ENCODE measurements at places on chromosomes 7 and 10.

DNA sequence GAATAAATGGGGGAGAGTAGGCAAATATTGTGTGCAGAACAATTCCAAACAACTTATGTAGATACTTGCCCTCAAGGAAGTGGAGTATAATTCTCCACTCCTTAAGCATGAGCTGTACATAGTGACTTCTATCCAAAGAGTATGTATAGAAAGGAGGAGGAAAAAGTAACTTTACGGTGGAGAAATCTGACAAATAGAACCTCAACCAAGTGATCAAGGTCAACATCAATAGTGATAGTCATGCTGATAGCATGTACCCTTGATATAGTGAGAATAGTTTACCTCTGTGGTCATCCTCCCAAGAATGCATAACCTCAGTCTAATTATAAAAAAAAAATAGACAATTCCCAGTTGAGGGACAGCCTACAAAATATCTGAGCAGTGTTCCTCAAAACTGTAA lies 89.1 kb upstream of the NANOS1 start:
- DNase-seq = no peak

- DNase-seq = no peak
Observed at GRCh38 chr7:55172161-55172560, 153.3 kb downstream of the EGFR start.

GRCh38 chr10:33653584-33654367 lies 319.3 kb upstream of the NRP1 start:
- DNase-seq = no peak

DNA sequence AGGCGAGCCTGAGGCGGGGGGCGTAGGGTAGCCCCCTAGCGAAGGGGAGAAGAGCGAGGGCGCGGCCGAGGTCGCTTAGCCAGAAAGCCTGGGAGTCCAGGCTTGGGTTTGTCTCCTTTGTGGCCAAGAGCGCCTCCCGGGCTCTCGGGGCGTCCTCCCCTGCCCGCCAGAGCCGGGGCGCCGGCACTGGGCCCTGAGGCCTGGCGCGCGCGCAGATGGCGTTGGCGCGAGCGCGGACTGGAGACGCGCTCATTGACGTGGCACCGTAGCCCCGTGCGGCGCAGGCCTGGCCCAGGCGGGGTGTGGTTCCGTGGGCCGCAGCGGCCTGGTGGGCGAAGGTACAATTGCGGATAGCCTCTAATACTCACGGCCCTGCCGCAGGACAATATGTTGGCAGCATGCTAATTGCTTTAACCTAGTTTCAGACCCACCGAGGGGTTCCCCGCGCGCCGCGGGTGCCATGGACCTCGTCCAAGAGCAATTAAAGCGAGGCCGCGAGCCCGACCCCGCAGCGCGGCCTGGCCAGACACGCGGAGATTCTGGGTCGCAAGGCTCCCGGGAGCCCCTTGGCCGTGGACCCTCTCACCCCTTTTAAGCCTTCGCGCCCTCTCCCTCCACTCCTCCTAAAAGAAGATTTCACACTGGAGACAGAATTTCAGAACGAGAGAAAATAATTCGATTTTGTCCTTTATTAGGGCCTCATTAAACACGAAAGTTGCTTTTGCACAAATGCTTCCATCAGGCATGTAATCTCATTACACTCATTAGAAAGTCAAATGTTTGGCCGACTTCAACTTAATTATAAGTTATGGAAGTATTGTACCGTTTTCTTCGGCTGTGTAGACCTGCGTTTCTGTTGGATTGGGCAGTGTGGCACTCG lies 3.1 kb downstream of the PTF1A start:
- DNase-seq = no peak

- DNase-seq = no peak
Observed at GRCh38 chr10:114095559-114096337, 52.1 kb downstream of the ADRB1 start.

DNA sequence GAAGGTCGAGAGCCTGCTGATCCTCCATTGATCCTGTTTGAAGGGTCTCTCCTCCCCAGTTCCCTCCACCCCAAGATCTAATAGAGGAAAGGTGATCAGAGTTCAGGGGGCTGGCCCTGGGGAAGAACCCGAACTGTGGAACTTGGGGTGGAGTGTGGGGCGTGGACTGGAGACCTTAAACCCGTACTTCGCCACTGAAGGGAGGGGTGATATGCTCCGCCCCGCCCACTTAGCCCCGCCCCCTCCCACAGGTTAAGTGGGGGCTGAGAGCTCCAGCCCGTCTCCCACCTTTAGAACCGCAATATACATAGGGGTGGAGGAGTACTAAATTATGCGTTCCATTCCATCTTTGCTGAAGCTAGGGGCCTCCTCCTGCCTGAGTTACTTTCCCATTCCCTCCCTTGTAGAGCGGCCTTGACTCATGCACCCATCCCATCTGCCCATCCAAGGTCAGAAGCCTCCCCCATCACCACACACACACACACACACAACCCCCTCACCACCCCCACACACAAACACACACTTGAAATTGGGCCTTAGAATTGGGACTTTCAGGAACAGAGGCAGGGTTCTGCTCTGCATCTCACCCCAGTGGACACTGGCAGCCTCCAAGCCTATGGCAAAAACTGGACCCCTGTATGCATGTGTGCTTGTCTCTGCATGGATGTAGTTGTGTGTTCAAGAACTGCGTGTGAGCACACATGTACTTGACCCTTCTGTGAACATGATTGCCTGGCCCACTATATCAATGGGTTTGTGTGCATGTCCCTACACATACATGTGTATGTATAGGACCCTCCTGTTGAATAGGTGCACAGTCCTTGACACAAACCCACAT lies 991 bp downstream of the SEMA4G start:
- no peak for DNase-seq

GRCh38 chr7:93407239-93407638 lies 167.3 kb downstream of the CALCR start:
- DNase-seq = no peak

DNA sequence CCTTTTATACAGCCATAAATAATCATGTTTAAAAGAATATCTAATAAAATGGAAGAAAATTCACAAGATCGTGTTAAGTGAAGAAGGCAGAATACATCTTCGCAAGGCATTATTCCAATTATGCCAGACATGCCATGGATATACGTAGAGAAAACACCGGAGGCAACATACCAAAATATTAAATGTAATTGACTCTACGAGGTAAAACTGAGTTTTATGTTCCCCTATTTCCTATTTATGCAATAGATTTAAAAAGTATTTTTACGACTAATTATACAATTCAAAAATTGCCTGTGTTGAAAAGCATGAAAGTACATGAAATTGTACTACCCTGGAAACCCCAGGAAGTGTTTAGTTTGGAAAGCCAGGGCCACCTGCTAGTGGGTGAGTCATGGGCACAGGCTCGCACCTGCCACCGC lies 936 bp upstream of the REPIN1 start:
- DNase-seq = peak; percentile 94

- DNase-seq = no peak
Observed at GRCh38 chr10:44990965-44991364, 9.8 kb upstream of the ZNF22 start.

GRCh38 chr10:62772186-62772974 lies 32.1 kb upstream of the ADO start:
- no peak for DNase-seq

- DNase-seq = no peak
Observed at GRCh38 chr7:54864663-54865062, 105.7 kb upstream of the SEC61G start.
